ENCODE measurements at places on chromosomes 5 and 9.
A peak's percentile ranks its signal among the peaks of the same experiment; 100 is the strongest.

- DNase-seq = no peak
Measured at GRCh38 chr5:178642351-178642909, 15.6 kb upstream of the CLK4 start.

GRCh38 chr9:114282926-114283325 lies 40.0 kb upstream of the ORM1 start:
- peak; percentile 15 for DNase-seq

DNA sequence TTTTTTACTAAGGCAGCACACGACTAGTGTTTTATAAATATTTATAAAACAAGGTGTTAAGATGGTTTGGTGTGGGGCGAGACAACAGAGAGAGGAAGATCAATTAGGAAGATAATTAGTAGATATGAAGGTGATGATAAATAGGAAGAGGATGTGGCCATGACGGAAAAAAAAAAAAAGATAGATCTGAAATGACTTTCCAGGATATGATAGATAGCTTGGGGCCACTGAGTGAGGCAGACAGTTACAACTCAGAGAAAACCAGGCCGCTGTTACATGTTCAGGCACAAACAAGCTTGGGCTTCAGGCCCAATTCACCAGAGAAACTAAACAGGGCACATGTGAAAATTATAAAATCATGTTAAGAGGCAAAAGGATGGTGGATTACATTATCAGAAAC lies 43.2 kb downstream of the KIAA0825 start:
- DNase-seq = no peak

DNA sequence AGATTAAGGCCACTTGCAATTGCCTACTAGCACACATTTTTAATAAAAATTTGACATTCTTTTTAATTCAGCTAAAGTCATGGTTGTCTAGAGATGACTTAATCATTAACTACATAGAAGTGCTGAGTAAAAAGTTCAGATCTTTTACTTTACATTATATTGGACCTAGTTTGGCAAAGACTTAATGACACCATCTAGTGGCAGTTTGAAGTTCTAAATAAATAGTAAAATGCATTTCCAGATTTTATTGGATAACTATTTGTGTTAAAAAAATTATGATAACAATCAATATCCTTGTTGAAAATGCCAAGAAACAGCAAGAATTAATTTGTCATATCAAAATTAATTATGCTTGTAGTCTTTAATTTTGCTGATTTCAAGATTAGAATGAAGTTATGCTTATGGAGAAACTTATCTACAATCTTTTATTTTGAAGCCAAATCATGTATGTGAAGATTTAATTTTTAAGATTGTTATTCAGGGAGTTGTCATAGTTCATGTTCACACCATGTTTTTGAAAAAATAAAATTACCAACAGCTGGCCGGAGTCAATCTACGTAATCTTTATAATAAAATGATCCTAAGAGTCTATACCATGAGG lies 69.6 kb upstream of the PJA2 start:
- DNase-seq = no peak

GRCh38 chr5:149418910-149419531 lies 39.9 kb upstream of the IL17B start:
- no peak for DNase-seq

- DNase-seq = no peak
Measured at GRCh38 chr9:137606734-137607138, 1.2 kb downstream of the ARRDC1 start.

DNA sequence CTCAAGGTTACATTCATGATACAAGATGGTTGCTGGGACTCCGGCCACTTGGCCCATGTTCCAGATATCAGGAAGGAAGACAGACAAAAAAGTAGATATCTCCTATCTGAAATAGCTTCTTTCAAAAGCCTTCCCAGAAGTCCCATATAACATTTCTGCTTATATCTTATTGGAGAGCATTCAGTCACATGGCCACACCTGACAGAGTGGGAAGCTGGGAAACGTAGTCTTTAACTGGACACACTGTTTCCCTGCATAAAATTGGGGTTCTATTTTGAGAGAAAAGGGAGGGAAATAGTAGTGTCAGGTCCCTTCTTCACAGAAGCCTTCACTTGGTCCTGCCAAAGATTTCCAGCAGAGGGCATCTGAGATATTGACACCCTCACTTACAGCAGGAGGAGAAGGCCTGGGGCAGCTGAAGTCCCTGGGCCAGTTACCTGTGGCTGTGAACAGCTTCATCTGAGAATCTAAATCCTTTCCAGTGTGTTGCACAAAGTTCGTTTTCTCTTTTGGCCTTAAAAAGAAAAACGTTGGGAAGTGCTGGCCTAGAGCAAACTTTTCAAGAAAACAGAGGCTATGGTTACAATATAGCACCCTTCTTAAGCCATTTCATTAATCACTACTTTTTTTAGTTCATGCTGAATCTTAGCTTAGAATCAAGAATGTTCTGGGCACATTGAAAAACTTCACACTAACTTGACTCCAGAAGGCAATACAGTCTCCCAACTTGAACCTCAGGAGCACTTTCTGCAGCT lies 33.5 kb downstream of the SPEF2 start:
- DNase-seq = peak; percentile 52

DNA sequence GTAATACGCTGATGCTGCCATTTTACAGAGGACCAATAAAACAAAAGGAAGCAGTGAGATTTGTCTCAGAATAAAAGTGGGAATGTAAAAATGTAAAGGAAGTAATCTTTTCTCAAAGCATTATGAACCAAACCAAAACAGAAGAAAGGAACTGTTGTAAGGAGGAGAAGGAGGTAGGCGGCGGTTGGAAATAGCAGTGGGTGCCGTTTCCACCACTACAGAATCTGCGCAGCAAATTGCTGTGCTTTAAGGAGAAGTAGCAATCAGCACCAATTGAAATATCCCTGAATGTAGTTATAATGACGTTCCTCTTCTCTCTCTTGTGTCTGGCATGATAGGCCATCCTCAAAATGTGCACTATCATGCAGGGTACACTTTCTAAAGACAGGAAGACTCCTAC lies 455.1 kb upstream of the TLE4 start:
- no peak for DNase-seq

DNA sequence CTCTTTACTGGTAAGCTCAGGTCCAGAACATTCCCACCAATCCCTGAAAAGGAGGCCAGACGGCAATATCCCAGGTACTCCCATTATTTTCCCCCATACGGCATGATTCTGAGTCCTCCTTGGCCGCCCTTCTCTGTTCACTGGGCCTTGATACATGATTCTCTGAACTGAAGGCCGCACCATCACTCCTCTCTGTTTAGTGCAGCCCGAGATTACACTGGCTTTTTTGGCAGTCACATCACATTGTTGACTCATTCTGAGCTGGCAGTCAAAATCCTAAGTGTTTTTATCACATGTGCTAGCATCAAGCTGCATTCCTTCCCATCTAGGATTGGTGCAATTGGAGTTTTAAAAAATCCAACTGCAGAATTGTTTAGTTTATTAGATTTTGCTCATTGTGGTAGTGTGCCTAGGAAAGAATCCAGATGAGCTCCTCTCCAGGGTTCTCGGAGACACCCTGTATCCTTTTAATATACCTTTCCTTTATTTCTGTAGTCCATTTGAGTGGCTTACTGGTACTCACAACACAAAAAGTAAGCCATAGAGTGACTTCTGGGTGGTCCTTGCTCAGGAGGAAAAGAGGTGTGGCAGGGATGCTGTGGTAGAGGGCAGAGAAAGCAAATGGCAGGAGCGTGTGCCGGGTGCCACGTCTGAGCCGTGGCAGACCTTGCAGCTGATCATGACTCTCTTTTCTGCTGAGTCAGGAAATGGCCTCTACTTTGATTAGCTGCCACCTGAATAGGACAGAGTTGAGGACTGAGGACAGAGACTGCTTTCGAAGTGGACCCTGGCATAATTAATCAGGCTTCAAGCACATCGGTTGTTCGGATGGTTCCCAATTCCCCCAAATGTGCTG lies 121.1 kb upstream of the IL12B start:
- DNase-seq = no peak

DNA sequence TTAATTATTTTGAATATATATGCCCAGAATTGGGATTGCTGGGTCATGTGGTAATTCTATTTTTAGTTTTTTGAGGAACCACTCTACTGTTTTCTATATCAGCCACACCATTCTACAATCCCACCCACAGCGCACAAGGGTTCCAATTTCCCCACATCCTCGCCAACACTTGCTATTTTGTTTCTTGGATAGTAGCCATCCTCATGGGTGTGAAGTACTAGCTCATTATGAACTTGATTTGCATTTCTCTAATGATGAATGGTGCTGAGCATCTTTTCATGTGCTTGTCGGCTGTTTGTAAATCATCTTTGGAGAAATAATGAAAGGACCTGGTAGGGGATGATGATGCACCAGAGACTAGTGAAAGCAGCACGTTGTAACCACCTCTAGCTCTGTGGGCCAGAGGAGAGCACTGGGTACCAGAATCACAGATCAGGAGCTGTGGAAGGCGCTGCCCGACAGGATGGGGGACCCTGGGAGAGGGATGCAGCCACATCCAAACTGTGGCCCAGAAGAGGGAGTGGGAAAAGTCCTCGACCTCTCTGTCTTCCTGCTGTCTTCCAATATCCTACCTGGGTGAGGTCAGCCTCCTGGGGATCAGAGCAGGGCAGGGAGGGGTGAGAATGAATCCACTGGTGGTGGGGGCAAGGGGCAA lies 155.4 kb downstream of the RGS3 start:
- DNase-seq = no peak

DNA sequence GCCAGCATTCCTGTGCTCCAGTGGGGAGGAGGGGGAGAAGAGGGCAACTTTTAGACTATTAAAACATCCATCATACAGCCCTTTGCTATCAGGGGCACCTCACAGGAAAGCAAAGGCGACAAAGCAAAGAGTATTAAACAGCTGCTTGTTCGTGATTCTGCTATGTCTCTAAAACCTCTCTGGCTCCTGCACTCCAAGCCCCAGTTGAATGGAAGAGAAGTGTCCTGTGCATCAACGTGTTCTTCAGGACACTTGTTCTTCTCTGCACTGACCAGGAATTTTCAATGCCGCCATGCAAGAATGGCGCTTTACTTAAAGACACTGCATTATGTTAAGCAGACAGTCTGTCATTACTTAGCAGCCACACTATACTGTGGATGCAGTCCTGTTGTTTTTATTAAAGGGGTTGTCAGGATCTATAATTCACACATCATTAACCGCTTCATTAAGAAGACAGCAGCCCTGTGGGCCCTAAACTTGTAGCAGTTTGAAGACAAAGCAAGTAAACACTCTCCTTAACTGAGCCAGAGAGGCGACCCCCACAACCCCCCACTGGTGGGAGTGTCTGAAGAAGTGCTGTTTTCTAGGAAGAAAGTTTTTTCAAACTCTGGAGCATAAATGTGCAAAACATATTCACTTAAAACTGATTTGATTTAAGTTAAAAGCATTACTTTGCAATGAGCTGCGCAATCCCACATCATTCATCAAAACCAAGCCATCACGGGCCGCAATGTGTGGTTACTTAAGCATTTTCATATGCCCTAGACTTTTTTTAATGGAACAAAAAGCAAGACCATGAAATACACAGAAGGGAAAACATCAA lies 164.5 kb downstream of the ZNF608 start:
- no peak for DNase-seq

DNA sequence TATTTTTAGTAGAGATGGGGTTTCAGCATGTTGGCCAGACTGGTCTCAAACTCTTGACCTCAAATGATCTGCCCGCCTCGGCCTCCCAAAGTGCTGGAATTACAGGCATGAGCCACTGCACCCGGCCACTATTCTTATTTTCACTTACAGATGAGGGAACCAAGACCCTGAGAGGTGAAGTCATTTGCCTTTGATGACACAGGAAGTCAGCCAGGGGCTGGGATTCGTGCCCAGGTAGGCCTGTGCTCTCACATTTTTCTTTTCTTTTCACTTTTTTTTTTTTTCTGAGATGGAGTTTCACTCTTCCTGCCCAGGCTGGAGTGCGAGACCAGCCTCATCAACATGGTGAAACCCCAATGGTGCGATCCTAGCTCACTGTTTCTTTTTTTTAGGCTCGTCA lies 22.2 kb downstream of the ENG start:
- no peak for DNase-seq
